ENCODE measurements at places on chromosomes 11 and 22. TPM values are rescaled to one million over a fixed set of nuclear protein-coding genes. Genes with fewer than 3 reads are reported as not detected.
A peak's percentile ranks its signal among the peaks of the same experiment; 100 is the strongest.

DNA sequence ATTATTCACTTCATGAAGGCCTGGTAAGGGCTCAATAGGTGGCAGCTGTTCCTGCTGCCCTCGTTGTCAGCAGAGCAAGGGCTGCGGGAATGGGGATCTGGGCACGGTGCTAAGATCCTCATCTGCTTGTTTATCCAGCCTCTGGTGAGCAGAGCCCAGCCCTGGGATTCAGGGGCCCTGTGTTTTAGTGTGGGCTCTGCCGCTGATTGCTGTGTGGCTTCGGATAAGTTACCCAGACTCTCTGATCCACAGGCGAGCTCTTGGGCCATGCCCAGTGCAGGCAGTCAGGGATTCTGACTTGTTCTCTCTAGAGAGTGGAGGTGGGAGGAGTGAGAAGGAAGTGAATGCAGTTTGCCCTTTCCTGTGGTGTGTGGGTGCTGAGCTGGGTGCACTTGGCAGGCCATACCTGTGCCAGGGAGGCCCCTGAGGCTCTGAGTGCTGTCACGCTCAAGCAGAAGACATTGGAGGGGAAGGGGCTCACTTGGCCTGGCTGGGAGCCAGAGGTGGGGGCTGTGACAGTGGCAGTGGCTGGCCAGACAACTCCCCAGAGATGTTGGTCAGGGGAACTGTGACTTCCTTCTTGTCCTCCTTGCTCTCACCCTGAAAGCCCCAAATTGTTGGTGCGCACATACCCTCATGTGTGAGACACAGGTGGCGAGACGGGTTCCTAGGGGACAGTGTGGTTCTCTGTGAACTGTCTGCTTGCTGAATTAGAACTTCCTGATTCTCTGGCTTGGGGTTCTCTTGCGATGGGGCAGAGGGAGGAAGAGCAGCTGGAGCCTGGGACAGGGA, 43.7 kb downstream of the CD82 start:
- no peak for DNase-seq

DNA sequence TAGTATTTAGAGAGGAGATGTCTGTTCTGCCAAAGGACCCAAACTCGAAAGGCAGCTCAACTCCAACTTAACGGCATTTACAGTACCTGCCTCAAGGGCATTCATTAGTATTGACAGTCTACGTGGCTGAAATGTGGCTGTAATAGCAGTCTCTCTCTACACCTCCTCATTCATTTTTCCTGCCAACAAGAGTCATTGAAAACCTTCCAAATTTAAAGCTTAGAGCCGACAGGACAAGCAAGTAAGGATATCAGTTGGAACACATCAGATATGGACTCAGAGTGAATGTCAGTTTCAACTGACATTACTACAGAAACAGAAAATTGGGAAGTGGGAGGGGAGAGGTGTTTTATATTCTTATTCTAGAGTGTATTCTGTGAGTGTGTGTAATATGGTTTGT, 253.1 kb downstream of the CADM1 start:
- DNase-seq = no peak

GRCh38 chr11:75389276-75389605, 10.1 kb upstream of the RPS3 start:
- DNase-seq = no peak

- no peak for DNase-seq
Observed at GRCh38 chr11:73185680-73186293, 32.3 kb upstream of the P2RY2 start.

- DNase-seq = no peak
Observed at GRCh38 chr22:40718250-40719204, 39.2 kb downstream of the MCHR1 start.

DNA sequence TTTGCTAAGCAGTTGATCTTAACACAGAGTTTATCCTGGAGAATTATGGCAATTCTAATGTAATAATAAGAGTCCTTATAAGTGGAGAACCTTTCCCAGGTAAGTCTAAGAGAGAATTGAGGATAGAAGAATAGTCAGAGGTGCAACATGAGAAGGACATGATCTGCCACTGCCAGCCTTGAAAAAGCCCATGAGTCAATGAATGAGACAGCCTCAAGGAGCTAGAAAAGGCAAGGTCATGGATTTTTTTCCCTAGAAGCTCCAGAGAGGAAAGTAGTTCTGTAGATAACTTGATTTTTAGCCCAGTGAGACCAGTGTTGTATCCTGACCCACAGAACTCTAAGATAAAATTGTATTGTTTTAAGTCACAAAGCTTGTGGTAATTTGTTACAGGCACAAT, 16.9 kb downstream of the MS4A6A start:
- DNase-seq = no peak

GRCh38 chr11:69425895-69426544, 55.4 kb upstream of the LINC01488 start:
- DNase-seq = no peak

DNA sequence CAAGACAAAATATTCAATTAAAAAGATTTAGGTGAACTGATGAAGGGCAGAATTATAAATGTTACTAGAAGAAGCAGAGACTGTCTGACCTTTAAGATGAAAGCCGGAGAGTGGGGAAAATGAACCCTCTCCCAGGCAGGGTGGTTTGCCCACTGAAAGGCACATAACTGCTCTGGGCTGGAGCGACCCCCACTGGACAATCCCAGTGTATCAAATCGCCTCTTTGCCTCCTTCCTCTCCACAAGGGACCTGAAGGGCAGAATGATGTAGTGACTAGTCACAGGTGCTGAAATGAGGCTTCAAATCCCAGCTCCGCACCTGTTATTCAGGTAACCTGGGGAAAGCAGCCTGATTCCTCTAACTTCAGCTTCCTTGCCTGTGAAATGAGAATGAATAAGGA, 69.0 kb downstream of the EFCAB6 start:
- DNase-seq = peak; percentile 73

GRCh38 chr22:44943701-44944324, 66.0 kb downstream of the PHF21B start:
- no peak for DNase-seq

DNA sequence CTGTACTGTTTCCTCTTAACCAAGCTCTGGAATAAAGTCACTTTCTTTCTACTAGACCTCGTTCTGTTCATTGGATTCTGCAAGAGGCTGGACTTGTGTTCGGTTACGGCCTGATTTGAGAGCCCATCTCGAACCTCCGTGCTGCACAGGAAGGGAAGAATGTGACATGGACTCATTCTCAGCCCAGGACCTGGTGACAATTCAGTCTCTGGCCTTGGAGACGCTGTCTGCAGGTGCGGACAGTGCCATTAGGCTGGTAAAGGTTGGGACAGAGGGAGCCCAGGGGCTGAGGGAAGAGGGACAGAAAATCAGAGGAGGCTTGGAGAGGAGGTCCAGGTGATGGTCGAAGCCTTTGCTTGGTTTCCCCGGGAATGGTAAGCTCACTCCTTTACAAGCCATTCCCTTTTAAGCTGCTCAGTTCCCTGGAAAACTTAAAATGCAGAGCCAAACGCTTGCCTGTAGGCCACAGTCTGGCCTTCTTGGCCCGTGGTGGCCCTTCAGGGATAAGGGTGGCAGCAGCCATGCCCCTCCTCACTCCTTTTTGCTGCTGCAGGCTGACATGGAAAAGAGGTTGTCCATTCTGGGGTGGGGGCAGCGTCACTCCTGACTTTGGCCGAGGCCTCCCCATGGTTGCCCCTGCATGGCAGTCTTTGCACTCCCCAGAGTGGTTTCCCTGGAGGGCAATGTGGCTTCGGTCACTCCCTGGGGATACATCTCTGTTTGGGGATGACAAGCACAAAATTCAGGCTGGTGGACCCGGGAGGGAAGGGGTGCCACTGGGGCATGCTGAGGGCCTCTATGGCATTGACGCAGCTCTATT, 52.3 kb downstream of the SHISAL1 start:
- DNase-seq = peak; percentile 10

DNA sequence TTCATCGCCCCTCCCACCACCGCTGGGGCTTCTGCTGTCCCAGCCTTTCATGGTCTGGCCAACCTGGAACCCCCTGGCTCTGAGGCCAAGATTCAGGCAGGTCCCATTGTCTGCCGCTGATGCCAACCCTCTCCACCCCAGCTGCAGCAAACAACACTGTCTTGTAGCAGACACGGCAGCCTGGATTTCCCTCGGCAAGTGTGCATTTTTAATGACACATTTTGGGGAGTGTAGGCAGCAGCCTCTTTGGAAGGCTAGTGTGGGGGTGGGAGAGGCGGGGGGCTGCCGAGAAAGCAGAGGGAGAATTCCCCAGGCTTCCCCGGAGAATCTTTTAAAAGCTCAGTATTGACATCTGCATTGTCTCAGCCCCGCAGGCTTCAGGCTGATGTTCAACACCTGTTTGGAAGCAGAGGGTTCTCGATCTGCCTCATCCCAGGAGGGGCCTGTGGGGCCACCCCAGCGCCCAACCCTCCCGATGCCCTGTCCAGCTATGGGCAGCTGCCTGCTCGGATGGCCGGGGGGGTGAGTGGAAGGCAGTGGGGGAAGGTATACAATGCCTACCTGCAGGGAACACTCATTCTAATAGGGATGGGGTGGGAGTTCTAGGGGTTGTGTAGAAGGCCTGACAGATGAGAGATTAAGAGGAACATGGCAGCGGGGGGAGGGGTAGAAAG, 41.5 kb downstream of the NECTIN1 start:
- no peak for DNase-seq

GRCh38 chr11:66992041-66992440, 16.9 kb downstream of the C11orf86 start:
- no peak for DNase-seq

DNA sequence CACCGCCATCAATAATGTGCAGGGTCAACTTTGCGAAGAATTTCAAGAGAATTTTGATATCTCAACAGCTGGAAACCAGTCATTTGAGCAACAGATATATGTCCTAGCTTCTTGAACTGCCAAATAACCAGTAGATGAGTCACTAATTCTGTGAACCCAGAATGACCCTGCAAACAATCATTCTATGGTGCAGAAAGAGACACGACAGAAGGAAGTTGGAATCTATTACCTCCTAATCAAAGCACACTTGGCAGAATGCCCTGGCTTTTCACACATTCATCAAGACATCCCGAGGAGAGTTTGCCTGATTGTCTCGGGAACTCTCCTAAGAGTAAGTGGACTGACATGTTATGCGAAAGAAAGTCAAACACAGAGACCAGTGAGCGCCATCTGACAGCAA, 621.1 kb downstream of the OPCML start:
- no peak for DNase-seq

DNA sequence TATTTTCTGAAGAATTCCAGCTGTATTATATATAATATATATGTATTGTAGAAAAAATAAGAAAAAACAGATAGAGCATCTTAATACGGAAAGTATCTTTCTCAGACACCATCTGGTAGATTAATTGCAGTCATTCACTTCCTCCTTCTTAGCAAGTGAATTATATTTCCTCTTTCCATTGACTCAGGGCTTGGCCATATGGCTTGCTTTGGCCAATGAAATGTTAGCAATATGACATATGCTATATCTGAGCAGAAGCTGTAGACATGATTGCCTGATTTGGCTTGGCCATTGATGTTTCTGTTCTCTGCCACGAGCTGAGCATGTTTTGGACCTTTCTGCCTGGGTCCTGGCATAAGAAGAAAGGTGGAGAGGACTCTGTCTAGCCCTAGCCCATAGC, 34.4 kb upstream of the ZBED5 start:
- no peak for DNase-seq

DNA sequence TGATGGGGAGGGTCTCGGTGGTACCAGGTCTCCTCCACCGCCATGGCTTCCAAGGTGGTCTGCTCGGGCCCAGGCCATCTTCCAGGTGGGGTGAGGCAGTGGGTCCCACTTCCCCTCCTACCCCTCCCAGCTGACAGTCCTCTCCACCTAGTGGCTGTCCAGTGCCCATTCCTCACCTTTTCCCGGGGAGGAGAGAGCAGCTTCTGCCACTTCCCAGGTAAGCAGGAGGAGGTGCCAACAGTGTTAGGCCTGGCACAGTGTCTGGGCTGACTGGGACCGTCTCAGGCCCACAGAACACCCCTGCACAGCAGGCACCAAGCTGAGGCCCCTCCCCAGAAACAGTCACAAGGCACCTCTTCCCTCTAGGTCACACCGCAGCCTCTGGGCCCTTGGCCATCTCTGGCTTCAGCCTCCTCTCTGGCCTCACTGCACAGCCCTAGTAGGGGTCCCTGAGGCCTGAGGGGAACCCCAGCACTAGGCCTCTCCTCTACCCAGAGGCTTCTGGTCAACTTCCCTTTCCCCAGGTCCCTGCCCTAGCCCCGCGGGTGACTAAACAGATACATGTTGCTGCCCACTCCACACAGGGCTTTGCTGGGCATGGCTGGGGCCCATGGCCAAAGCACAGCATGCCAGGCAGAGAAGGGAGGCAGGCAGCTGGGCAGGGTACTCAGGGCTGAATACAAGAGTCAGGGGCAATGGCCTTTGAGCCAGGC, 2.3 kb upstream of the ANKRD13D start:
- no peak for DNase-seq

DNA sequence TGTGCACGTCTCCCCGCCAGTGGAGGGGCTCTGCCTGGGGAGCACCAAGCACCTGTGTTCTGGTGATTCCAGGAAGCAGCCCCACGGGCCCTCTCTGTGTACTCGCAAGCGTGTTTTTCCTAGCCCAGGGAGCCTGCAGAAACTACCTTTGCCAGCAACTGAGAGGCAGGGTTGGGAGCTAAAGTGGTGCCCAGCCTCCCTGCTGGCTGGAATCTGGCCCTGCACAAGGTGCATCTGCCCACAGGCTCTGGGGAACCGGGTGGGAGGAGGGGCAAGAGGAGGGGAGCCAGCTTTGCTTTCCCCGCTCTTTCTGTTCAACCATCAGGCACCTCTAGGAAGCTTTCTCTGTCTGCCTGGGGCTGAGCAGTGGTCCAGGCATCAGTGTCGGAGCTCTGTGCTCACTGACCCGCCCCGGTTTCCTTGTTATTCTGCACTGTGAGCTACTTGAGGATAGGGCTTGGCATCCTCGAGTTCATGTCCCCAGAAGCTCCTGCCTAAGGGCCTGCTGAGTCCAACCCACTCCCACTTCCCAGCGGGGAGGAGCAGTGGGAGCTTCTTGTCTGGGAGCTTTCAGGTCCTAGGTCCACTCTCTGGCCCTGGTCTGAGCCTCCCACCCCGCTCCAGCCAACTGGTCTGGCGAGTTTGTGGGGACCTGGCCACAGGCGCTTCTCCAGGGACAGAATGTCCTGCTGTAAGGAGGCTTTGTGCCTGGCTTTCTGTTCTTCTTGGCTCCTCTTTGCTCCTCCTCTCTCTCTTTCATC, 14.9 kb downstream of the DAGLA start:
- peak; percentile 70 for DNase-seq

The PATE2 gene
- total RNA-seq = 0.44 TPM

The SLC17A6 gene
- not detected for total RNA-seq

The ROBO4 gene
- not detected for total RNA-seq

The CBX6 gene
- 31.4 TPM for total RNA-seq

The TMEM258 gene
- 199 TPM for total RNA-seq

The C11orf87 gene
- total RNA-seq = 0.11 TPM

The IL18 gene
- total RNA-seq = 0.31 TPM

The SMDT1 gene
- 44.8 TPM for total RNA-seq

The PDE2A gene
- total RNA-seq = 3.4 TPM

The PYGM gene
- total RNA-seq = 3.6 TPM

The RSF1 gene
- total RNA-seq = 82.6 TPM

The MS4A3 gene
- not detected for total RNA-seq

The TNKS1BP1 gene
- 140 TPM for total RNA-seq

Measured in H9 (cell line).